Activated T-helper 17 cell treated with anti-CD3 and anti-CD28 coated beads, Interleukin-2, amount 50 U/mL, for 72 hours (primary cell): ENCODE measurements at places on chromosomes 16 and 17. TPM values are rescaled to one million over a fixed set of nuclear protein-coding genes. Genes with fewer than 3 reads are reported as not detected.

TAC4 gene
- total RNA-seq = not detected

WNT3 gene
- total RNA-seq = 0.13 TPM

ATP2A3 gene
- 81.5 TPM for total RNA-seq

DNA sequence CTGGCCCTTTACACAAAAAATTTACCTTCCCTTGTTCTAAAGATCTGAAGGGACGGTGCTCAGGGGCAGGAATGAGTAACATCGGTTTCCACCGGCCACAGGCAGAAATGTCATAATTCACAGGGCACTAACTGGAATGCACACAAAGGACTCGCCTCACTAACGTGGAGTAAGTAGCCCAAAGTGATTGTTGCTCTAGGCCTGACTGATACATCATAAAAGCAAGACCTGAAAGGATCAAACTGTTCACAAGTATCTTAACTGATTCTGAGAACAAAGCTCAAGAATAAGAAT is 8.9 kb upstream of the TCF25 start:
- H3K27ac ChIP-seq = peak overlapping the region; percentile 78
- peak overlapping the region; percentile 73 for H3K4me3 ChIP-seq
- H3K27me3 ChIP-seq = no peaks in the 10 kb centered on the region
- H3K4me1 ChIP-seq = peaks cover 29% of the 10 kb centered on the region

DNA sequence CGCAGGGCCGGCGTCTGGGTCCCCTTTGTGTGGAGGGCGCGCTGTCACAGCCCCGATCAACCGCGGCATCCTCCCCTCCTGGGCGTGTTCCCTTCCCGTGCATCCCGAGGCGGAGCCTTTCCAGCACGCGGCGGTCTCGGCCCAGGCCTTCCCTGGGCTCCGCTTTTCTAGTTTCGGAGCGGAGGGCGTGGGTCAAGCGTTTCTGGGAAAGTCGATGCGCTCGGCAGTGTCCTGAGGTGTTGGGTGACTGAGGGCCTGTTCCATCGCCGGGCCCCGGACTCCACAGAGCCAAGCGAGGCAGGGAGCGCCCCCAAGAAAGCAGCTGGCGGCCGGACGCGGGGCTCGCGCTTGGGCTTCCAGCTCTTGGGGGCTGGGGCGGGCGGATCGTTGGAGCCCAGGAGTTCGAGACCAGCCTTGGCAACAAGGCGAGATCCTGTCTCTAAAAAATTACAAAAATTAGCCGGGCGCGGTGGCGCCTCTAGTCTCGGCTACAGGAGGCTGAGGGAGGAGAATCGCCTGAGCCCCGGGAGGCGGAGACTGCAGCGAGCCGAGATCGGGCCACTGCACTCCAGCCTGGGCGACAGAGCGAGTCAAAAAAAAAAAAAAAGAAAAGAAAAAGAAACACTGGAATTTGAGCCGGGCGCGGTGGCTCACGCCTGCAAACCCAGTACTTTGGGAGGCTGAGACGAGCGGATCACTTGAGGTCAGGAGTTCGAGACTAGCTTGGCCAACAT is 806 bp downstream of the IFT140 start:
- H3K4me1 ChIP-seq = peaks cover 17% of the 10 kb centered on the region
- ATAC-seq = no peak
- no peaks in the 10 kb centered on the region for H3K27me3 ChIP-seq
- peak overlapping the region; percentile 92 for H3K4me3 ChIP-seq
- peak overlapping the region; percentile 96 for H3K27ac ChIP-seq
- H3K36me3 ChIP-seq = peaks cover 26% of the 10 kb centered on the region

DNA sequence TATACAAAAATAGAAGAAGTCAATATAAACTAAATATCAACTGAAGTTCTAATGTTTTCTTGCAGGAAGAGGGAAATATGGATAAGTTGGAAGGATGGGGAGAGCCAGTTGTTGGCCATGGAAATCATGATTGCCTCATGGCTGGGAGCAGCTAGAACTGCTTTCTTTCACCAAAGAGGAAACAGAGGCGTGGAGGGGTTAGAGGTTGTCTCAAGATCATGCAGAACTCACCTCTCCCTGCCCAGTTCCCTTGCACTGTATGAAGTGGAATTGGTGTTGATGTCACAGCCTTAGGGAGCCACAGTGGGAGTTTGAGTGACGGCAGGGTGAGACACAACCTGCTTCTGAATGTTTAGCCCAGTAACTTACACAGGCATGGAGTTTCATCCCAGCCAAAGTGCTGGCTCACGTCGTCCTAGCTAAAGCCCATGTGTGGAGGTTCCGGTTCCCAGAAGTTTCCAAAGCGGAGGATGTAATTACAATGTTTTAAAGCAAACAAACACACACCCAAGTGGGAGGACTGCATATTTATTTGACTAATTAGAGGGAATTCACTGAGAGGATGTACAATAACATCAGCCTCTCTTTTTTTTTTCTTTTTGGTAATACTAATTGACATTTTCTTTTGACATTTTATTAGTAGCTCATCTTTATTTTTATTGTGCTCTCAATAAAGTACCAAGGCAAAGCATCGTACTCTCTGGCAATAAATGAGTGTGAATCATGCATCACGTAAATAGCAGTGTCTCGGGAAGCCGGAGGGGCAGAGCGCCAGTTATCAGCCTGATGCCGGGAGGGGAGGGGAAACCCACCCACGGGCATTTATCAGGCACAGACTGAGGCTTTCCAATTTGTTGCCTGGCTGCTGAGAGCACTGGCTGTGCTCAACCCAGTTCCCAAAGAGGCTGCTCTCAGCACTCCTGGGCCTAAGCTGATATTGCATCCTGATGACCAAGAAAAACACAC is 118.7 kb upstream of the CDH5 start:
- H3K27ac ChIP-seq = no peak overlapping the region
- no peak for ATAC-seq
- H3K27me3 ChIP-seq = peaks cover 16% of the 10 kb centered on the region
- no peak overlapping the region for H3K4me3 ChIP-seq

GRCh38 chr16:67883146-67883871 is 1.4 kb upstream of the NRN1L start:
- ATAC-seq = peak; percentile 14
- no peaks in the 10 kb centered on the region for H3K4me1 ChIP-seq
- peaks cover 66% of the 10 kb centered on the region for H3K36me3 ChIP-seq
- H3K27me3 ChIP-seq = no peaks in the 10 kb centered on the region
- no peak overlapping the region for H3K27ac ChIP-seq
- H3K4me3 ChIP-seq = no peak overlapping the region

DNA sequence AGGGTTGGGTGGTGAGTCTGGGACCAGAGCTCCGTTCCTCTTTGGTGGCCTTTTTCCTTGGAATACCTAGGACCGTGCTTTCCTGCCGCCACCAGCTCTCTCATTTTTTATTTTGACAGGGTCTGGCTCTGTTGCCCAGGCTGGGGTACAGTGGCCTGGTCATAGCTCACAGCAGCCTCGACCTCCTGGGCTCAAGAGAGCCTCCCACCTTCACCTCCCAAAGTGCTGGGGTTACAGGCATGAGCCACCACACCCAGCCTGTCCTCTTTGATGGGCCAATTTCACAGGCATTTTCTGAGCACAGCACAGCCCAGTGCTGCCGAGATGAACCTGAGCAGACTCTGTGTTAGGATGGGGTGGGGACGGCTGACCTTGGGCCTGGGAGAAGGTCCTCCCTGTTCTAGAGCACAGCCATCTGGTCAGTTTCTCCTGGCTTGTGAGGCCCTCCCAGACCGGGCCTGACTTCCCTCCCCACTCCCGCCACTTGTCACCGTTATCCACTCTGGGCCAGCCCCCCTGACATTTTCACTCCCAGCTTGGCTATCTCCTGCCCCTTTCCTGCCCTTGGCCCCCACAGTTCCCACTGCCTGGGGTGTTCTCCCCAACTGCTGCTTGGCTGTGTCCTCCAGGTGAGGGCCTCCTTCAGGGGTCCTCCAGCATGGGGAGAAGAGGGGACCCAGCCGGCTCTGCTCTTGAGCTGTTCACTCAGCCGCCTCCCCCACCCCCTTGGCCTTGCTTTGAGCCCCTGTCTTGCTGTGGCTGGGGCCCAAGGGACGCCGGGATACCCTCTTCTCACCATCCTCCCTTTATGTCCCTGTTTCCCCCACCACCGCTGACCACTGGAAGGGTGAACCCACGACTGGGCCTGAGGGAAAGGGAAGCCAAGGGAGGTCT is 5.0 kb downstream of the ADCY7 start:
- H3K27ac ChIP-seq = peak overlapping the region; percentile 99
- peak overlapping the region; percentile 96 for H3K4me3 ChIP-seq
- peaks cover 49% of the 10 kb centered on the region for H3K36me3 ChIP-seq
- ATAC-seq = no peak
- no peaks in the 10 kb centered on the region for H3K27me3 ChIP-seq
- H3K4me1 ChIP-seq = peaks cover 45% of the 10 kb centered on the region

DNA sequence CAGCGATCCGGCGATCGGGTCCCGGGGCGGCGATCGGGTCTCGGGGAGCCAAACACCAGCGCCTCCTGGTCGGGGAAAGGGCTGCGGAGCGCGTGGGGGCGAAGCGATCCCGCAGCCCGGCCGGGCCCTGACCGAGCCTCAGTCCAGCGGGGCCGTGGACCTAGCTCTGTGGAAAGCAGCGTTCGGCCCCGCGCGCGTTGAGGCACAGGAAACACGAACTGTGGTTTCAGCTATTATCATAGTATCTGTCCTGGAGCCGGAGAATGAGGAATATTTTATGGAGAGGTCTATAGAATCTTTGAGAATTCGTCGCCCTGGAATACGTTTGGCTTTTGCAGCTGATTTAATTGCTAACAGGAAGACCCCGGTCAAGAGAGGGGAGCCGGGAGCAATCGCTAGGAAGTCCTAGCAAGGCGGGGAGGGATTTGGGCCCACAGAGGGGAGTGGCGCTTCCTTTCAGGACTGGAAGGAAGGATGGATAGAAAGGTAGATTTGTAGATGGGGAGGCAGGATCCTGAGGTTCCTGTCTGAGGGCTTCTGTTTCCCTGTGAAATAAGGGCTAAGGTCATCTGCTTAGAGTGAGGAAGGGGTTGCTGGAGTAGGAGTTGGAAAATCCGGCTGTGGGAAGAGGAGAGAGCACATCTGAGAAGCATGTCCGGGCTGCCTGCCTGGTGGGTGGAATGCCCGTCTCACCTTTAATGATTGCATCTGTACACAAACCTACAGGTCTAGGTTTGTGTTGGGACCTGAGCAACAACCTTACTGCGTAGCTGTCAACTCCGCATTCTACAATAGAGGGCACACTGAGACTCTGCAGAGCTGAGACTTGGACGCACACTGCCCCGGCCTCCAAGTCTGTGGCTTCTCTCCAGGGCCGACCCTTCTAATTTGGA is 770 bp downstream of the CCNF start:
- H3K4me1 ChIP-seq = peaks cover 12% of the 10 kb centered on the region
- H3K27me3 ChIP-seq = no peaks in the 10 kb centered on the region
- ATAC-seq = no peak
- H3K4me3 ChIP-seq = peak overlapping the region; percentile 91
- peak overlapping the region; percentile 78 for H3K27ac ChIP-seq

DNA sequence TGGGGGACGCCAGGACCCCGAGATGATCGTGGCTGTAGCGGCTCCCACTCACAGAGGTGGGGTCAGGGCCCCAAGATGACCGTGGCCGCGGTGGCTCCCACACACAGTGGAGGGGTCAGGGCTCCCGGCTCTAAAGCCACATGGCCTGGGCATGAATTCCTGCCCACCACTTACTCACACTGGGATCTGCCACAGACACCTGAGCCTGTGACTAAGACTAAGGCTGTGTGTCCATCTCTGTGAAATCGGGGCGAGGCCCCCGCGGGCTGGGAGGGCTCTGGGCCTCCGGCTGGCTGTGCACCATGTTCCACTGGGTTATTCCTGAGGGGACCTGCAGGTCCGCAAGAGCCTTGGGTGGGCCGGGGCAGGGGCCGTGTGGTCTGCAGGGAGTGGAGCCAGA is 18.5 kb downstream of the ZFPM1 start:
- no peak overlapping the region for H3K27ac ChIP-seq
- ATAC-seq = no peak
- no peaks in the 10 kb centered on the region for H3K36me3 ChIP-seq
- peaks cover 20% of the 10 kb centered on the region for H3K4me1 ChIP-seq

GRCh38 chr16:68403704-68404103 is 44.6 kb downstream of the SMPD3 start:
- no peaks in the 10 kb centered on the region for H3K36me3 ChIP-seq
- peaks cover 6% of the 10 kb centered on the region for H3K27me3 ChIP-seq
- H3K27ac ChIP-seq = no peak overlapping the region

DNA sequence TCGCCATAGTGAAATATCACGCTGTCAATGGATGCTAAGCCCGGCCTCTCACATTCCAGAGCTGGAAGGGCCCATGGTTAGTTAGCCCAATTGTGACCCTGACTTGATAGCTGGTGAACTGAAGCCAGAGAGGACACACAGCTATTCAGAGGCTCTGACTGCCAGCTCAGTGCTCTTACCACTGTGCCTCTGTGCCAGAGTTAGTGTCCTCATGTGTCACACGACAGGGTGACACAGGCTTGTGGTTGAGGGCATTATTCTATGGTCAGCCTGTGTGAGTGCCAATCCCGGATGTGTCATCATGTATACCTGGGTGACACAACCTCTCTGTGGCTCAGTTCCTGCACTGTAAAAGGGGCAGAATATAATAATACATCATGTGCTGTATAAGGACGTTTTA is 2.5 kb upstream of the MT1X start:
- no peaks in the 10 kb centered on the region for H3K36me3 ChIP-seq
- H3K4me3 ChIP-seq = no peak overlapping the region
- peaks cover 6% of the 10 kb centered on the region for H3K27me3 ChIP-seq
- peak; percentile 81 for ATAC-seq

GRCh38 chr17:6365200-6365943 is 69.5 kb downstream of the AIPL1 start:
- no peaks in the 10 kb centered on the region for H3K36me3 ChIP-seq
- no peak for ATAC-seq
- H3K27ac ChIP-seq = no peak overlapping the region
- H3K4me3 ChIP-seq = no peak overlapping the region
- H3K27me3 ChIP-seq = peaks cover 50% of the 10 kb centered on the region
- no peaks in the 10 kb centered on the region for H3K4me1 ChIP-seq

DNA sequence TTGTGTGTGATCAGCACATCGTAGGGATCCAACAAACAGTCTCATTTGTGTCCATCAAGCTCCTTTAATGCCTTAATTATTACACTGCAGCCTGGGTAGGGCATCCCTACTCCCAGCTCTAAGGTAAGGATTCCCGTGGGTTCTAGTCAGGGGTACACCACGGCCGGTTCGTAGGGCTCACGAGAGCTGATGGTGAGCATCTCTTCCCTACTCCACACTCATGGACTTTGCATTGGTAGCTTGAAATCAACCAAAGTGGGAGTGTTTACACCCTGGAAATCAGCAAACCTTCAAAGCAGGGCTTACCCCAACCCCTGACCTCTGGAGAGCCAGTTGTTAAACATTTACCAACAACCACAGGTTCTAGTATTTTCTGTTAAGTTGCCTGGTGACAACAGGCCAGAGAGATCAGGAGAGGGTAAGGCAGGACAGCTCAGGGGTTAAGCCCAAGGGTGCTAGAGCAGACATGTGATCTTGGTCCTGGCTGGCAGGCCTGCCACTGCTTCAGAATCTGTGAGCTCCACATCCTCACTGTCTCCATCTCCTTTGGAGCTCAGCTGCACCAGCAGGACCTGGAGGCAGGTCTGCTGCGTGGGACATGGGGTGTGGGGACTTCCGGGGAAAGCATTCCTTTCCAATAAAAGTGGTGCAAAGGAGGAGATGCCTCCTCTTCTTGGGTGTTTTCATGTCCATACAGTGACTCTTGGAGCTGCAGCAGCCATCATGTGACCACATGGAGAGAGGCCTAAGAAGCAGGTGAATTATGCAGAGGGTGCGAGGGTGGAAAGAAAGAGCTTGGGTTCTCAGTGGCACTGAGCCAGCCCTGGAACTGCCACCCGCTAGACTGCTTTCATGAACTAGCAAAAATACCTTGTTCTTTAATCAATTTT is 36.1 kb upstream of the ZCCHC14 start:
- H3K36me3 ChIP-seq = no peaks in the 10 kb centered on the region
- H3K27me3 ChIP-seq = peaks cover 34% of the 10 kb centered on the region
- H3K4me1 ChIP-seq = no peaks in the 10 kb centered on the region
- H3K4me3 ChIP-seq = no peak overlapping the region
- H3K27ac ChIP-seq = no peak overlapping the region
